ENCODE measurements at places on chromosomes 13 and 19.

GRCh38 chr19:23779645-23780044 lies 21.0 kb upstream of the ZNF681 start:
- DNase-seq: no peak

DNA sequence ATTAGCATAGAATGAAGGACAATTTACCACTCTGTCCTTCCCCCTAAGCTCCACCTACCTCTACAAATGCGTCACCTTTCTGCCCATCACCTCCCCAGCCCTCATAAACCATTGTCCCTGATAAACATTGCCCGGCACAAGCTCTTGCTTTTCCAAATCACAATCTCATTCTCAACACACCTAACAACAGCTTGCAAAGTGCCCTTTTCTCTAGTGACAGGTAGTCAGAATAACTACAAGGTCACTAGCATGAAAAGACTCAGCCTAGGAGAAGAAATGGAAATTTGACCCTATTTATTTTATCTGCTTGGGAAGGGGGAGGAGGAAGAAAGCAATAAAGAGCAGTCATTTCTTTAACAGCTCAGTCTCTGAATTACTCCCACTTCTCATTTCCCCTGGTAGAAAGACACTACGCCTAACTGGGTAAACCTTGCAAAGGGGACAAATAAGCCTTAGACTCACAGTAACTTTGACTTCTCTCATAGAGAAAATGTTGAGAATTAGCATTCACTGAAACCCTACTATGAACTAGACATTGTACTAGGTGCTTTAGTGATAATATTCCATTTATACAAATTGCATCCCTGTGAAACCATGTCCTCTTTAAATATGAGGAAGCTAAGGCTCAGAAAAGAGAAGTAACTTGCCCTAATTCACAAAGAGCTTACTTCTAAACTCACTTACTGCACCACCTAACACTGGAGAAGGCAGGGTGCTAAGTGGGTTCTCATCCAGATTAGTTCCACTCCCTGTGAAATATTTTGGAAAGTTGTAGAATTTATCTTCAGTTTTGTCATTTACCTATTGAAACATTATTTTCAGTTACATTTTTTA lies 116.2 kb upstream of the FNDC3A start:
- no peak for DNase-seq

DNA sequence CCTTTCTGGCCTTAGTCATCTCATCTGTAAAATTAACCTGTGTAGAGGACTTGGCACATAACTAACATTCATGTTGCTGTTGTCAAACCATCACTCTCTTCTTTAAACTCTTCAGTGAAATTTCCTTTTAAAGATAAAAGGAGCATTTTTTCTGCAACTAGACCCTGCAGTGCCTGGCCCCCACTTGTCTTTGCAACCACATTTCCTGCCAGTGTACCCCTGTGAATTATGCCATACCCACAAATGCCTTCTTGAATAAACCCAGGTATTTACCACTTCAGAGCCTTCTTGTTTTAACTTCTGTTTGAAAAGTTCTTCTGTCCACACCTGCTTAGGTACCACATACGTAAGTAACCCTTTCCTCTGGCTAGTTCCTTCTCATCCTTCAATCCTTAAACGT lies 118.8 kb downstream of the CDK8 start:
- DNase-seq: no peak

GRCh38 chr13:102018716-102019115 lies 383.1 kb downstream of the FGF14 start:
- DNase-seq: no peak

- DNase-seq: no peak
Measured at GRCh38 chr13:30615481-30615865, 2.2 kb upstream of the USPL1 start.

DNA sequence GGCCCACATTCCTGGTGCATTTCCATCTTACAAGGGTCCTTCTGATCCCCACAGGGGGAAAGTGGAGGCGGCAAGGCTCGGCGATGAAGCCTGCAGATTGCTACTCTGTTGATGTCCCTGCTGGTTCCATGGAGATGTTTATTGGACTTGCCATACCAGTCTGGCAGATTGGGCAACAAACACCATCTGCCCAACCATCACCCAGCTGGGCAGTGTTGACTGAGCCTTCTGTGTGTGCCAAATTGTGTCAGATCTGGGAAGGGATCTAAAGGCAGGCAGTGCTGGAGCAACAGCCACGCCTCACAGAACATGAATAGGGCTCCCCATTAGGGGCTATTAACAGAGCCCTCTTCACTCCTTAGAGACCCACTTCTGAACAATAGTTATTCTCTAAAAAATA lies 35.0 kb downstream of the FLT1 start:
- DNase-seq: no peak

DNA sequence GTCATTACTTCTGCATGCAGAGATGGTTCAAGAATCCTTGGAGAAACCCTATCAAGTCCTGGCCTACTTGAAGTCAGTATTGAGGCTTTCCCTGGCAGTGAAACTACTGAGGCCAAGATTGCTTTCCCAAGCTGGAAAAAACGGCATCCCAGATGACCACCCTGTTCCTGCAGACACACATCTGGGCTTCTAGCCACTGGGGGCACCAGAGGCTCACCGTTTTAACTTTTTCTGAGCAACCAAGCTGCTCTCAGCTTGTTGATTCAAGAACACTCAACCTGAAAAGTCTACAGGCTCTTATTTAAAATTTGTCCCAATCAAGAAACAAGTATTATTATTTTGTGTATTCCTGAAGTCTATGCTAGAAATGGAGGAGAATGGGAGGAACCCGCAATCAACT lies 66.6 kb downstream of the SPRYD7 start:
- no peak for DNase-seq

GRCh38 chr19:18742838-18743783 lies 48.0 kb downstream of the COMP start:
- DNase-seq: no peak

- DNase-seq: no peak
Measured at GRCh38 chr13:32092496-32092895, 60.9 kb downstream of the FRY start.

DNA sequence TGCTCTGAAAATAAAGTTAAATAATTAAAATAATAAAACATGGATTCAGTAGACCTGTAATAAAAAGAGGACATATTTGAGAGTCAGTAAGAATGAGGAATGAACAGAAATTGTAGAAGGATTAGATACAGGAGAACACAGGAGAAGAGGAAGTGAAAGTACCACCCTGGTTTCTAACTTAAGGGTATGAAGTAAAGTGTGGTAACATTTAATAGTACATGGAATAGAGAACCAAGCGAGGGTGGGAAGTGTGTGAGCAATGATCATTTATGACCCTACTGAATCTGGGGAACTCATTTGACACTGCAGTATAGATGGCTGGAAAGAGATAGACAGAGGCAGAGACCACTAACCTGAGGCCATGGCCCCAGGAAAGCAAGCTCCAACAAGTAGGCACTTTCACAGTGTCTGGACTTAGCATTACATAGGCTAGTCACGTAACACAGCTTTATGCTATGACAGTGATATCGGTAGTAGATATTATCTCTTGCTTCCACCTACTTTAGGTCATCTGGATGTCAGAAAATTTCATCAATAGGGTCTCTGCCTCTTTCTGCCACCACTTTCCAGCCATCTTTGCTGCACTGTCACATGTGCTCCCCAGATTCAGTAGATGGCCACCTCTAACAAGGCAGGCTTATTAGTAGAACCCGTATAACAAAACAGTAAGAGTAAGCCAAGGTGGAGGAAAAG lies 633.9 kb upstream of the MIR17HG start:
- DNase-seq: no peak

DNA sequence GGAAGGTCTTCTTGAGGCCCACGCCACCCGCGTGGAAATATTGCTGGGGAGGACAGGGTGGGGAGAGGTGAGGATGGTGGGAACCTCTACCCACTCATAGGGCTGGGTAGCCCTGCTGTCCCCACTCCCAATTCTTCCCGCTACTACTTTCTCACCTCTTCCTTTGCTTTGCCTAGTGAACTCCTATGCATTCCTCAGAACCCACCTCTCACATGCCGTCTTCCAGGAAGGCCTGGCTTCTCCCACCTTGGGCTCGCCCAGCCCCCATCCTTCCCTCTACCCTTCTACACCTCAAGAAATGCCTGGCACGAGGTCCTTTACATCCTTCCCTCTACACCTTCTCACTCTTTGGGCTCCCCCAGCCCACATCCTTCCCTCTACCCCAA lies 62.4 kb downstream of the COLGALT1 start:
- DNase-seq: no peak

- no peak for DNase-seq
Measured at GRCh38 chr13:30607908-30608307, 9.8 kb upstream of the USPL1 start.

DNA sequence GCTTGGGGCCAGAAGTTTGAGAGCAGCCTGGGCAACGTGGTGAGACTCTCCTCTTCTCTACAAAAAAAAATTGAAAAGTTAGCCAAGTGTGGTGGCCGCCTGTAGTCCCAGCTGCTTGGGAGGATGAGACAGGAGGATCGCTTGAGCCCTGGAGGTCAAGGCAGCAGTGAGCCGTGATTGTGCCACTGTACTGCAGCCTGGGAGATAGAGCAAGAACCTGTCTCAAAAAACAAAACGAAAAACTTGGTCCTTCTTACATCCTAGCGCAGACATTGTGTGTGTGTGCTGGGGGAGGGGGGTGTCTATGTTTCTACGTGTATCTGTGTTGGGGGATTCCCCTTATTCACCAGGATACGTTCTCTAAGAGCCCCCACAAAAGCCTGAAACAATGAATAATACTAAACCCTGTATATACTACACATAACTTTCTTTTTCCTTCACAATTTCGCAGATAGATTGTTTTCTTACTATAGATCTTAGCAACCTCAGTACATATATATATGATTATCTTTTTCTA lies 7.9 kb downstream of the AXL start:
- no peak for DNase-seq

- no peak for DNase-seq
Measured at GRCh38 chr19:1168572-1169410, 5.3 kb downstream of the SBNO2 start.

GRCh38 chr13:37914781-37915391 lies 45.3 kb upstream of the TRPC4 start:
- no peak for DNase-seq

DNA sequence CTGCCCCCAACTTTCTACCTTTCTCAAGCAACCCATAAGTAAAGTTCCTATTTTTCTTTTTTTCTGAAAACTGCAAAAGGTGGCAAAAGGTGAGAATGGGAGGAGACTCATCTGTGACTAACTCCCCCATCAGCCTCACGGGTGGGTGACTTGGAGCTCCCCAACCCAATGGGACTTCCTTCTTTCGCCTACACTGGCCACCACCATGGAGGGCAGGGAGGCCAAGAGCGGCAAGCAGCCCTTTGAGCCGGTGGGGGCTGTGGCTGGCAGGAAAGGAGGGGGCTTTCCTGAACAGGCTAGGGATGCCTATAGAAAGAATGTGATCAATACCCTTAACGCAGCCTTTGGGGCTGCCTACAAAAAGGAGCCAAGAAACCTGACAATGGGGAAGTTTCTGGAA lies 16.5 kb downstream of the IRS2 start:
- DNase-seq: no peak

DNA sequence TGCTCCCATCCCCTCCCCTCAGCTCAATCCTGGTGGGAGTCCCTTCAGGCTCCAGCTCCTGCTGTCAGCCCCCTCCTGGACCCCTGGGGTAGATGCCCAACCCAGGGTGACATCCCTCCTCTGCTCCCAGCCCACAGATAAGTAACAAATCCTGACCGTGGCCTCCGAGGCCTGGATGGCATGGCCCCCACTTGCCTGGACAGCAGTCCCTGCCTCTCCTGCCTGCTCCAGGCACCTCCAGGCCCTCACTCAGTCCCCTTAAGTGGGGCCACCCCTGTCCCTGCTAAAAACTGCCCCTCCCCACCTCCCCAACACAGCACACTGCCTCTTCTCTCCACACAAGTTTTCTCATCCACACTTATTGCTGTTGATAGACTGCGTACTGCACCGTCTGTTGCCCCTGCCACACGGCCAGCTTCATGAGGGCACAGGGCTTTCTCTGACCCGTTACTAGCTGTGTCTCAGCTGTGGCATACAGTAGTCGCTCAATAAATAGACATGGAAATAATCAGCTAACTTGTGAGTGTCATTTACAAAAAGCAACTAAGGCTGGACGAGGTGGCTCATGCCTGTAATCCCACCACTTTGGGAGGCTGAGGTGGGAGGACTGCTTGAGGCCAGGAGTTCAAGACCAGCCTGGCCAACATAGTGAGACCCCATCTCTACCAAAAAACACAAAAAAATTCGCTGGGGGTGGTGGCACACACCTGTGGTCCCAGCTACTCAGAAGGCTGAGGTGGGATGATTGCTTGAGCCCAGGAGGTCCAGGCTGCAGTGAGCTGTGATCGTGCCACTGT lies 5.8 kb downstream of the CERS1 start:
- DNase-seq: no peak

GRCh38 chr19:46141421-46141820 lies 6.6 kb upstream of the IGFL2 start:
- no peak for DNase-seq

- DNase-seq: no peak
Measured at GRCh38 chr13:28485996-28486543, 8.9 kb downstream of the FLT1 start.

GRCh38 chr19:40705362-40705651 lies 11.4 kb downstream of the COQ8B start:
- no peak for DNase-seq

DNA sequence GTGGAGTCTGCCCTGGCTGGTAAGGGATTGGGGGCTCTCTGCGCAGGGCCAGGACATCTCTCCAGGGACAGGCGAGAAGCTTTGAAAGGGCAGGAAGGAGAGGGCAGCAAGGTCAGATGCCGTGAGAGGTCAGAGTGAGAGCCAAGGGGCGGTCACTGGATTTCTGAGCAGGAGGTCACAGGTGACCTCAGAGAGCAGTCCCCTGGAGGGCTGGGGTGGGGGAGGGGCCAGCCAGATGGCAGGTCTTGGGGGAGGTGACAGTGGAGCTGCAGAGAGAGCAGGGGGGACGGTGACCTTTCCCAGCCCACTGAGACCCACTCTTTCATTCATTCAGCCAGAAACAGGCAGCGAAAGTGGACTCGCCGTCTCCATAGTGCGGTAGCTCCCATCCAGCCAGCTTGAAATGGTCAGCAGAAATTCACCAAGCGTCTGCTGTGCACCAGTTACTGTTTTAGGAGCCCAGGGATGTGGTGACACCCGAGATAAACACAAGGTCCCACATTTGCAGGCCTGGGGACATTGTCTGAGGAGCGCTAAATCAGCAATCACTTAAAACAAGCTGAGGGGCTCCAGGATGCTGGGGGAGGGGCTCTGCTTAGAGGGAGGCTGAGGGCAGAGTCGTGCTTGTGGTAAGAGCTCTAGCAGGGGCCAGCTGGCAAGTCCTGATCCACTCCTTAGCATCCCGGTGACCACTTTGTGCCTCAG lies 10.2 kb downstream of the CARM1 start:
- DNase-seq: no peak

GRCh38 chr19:5302396-5302795 lies 38.2 kb downstream of the PTPRS start:
- DNase-seq: no peak

GRCh38 chr19:16095071-16095571 lies 16.6 kb upstream of the RAB8A start:
- no peak for DNase-seq

- DNase-seq: no peak
Measured at GRCh38 chr13:114108141-114108761, 24.2 kb downstream of the RASA3 start.

Data from NCI-H1417 treated with DMSO at 0.1 percent for 48 hours (cell line).